ENCODE measurements at places on chromosomes 16 and 17.

DNA sequence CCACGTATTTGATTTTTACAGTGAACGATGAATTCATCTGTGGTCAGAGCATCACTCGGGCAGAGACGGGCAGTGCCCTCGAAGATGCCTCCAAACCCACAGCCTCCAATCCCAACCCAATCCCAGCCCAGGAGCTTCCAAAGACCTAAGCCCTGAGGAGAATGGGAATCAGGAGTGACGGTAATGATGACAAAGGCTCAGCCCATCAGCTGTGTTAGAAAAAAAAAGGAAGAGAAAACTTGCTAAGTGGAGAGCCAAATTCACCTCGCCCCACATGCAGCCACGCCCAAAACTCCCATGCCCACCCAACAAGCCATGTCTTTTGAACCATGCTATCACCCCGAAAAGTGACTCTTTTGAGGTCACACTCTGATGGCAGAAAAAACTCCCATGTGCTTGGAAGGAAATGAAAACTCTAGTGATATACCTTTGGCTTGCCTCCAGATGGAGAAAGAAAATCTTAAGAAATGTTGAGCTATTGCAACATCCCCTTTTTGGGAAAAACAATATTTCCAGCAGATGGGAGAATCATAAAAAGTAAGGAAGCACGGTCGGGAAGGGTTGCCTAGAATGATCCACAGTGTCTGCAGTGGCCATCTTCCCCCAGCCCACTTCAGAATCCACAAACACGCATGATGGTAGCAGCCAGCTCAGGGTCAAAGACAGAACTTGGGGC, 37.7 kb downstream of the XYLT1 start:
- DNase-seq: no peak

DNA sequence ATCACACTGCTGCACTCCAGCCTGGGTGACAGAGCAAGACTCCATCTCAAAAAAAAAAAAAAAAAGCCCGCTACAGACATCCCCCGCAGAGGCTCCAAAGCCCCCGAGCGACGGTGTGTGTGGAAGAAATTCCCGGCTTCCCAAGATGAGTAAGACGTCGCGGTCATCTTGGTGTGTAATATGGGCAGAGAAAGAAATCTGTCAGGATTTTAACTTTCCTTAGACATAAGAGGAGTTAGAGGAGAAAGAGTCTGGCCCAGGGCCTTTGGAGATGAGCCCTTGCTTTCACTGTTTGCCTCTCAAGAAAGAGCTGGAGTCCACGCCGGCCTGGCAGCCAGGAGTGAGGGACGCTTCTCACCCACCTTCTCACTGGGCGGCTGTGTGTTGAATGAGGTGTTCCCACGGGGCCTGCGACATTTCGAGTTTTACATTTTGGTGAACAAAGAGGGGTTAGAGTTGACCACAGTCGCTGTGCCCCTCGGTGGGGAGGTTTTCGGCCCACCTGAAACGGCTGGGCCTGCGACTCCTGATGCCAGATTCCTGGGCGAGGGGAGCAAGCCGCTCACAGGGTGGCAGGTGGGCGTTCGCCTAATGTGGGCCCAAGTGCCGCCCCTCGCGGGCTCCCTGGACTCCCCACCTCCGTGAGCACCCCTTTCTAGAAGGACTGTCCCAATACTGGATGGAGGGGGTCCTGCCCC, 17.9 kb downstream of the C1QTNF1 start:
- no peak for DNase-seq

GRCh38 chr16:22663389-22664064, 150.4 kb upstream of the HS3ST2 start:
- DNase-seq: no peak

GRCh38 chr17:31834448-31834847, 24.6 kb downstream of the COPRS start:
- DNase-seq: no peak

DNA sequence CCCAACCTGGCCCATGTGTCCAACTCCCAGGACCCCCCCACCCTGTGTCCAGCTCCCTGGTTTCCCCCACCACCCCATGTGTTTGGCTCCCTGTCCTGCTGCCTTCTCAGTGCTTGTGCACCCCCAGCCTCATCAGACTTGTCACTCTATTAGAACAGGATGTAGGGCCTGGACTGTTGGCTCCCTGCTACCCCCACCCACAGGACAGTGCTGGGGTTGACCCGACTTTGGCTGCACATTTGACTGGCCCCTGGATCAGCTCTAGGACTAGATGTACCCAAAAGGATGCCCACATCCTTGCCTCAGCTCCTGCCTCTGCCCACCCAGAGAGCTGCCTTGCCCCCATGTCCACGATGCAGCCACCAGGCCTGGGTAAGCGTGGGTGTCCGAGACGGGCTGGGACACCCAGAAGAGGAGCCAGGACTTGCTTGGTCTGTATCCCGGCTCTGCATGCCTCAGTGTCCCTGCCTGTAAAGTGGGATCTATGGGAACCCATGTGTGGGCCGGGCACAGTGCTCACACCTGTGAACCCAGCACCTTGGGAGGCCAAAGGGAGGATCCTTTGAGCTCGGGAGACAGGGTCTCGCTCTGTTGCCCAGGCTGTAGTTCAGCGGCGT, 1.5 kb upstream of the CCDC57 start:
- no peak for DNase-seq

DNA sequence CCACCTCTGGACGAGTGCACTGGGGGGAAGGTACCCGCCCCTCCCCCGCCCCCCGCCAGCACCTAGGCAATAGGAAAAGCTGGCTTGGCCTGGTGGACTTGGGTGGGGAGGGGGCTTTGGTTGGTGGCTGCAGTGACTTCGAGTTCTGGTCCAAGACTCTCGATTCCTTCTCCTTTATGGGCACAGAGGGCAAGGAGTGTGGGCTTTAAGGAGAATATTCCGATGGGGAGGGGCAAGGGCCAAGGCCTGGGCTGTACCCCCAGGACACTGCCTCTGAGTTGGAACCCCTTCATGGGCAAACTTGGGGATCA, 409 bp downstream of the ACSF2 start:
- DNase-seq: no peak

DNA sequence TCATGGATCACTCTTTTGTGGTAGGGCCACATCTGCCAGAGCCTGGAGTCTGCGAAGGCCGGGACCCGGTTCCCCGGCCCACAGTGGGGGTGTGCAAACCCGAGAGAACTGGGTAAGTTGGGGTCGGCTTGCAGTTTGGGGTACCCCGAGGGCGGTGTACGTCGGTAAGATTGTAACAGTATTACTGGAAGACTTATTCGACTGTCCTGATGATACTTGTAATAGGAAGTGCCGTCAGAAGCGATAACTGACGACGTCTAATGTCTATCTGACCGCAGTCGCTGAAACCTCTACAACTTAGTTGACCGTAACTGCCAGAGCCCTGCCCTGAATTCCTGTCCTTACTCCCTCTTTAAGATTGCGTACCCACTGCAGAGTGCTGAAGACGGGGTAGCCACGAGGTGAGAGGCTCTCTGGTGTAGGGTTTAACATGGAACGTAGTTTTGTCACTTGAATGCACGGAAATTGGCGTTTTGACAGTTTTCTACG, 24.0 kb downstream of the TRPV2 start:
- no peak for DNase-seq

- no peak for DNase-seq
Observed at GRCh38 chr17:1384905-1385435, 15.1 kb downstream of the YWHAE start.

DNA sequence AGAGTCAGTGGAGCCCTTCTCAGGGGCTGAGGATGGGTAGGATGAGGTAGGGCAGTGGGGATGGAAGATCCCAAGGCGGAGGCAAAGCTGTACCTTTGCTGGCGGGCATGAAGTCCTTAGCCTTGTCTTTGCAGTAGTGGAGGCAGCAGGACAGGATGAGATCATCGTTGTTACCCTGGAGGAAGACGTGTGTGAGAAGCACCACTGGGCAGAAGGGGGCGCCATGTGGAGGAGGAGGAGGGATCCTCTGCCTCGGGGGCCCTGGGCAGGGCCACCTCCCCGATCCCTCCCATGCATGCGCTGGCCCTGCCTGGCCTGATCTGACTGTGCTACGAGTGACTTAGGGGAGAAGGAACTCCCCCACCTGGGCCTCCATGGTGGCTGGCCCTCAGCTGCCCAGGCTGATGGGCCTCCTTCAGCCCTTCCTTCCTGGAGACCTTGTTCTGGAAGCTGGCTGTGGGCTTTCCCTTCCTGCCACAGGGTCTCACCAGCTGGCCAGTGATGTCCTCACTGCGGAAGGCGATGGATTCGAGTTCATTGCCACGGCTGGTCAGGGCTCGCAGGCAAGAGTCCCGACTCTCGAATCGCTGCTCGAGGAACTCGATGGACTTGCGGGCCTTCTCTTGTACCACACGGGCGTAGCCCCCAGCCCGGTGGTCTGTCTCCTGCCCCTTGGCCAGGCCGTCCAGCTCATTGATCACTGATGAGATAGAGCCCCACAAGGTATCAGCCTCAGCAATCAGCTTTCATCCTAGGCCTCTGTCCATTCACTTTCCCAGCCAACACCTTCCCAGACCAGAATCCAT, 10.3 kb downstream of the HIC1 start:
- peak; percentile 63 for DNase-seq
